ENCODE measurements at places on chromosomes 2 and 18.

DNA sequence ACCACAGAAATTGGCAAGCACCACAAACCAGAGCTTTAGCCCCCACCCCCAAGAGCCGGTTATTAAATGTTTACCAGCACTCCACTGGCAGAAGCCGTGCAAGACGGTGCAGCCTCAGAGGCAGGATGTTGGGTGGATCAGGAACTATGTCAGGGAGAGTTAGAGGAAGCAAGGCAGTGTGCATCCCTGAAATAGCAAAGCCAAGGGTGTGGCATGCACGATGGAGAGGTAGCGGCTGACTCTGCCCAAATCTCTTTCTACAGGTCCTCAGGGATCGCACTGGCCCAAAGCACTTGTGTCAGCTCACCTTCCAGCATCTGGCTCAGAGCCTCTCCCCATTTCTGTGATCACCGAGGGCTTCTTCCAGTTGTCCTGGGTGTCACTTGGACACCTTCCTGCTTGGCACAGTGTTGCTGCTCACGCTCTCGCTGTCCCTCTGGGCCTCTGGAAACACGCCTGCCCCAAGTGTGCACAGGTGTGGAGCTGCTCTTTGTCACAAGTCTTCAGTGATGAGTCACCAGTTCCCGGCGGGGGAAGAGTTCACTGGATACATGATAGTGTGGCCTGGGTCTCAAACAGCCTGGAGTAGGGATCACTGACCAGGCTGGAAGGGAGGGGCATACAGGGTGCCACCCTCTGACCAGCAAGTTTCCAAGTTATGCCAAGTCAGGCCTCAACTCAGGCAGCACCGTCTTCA is 17.3 kb upstream of the B3GNT7 start:
- DNase-seq: no peak

DNA sequence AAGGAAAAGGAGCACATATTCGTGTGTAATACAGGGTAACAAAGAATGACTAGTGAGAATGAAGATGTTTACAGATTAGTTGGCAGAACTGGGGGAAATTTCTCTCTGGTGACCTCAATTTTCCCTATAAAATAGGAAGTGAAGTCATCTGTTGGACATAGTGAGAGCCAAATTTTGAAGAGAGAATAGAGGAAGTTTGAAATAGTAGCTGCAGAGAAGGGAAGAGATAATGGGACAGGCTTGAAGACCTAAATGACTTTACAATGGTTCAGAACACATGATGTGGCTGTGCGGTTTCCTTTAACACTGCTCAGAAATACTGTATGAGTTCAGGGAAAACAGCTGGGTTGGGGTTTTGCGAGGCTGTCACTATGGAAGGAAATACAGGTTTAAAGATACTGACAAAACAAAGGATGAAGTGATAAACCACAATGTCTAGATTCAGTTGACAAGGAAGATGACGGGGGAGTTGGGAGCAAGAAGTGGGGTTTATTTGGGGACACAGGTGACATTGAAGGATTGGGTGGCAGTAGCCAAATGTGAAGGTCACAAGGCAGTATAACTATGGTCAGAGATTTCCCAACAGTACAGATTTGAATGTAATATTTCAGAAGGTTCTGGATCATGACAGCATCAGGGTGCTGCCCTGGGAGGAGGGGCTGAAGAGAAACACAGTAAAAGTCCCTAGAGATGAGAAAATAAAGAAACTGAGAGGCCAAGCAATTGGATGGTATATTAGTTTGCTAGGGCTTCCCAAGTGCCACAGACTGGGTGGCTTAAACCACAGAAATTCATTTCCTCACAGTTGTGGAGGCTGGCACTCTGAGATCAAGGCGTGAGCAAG is 82.6 kb upstream of the TANK start:
- peak; percentile 80 for DNase-seq

- no peak for DNase-seq
Observed at GRCh38 chr2:1743396-1744150, 742 bp downstream of the PXDN start.

- peak; percentile 92 for DNase-seq
Observed at GRCh38 chr18:63161761-63162195, 157.8 kb downstream of the BCL2 start.

- no peak for DNase-seq
Observed at GRCh38 chr2:39735648-39736047, 43.4 kb downstream of the THUMPD2 start.

- DNase-seq: no peak
Observed at GRCh38 chr2:121099329-121100290, 185.4 kb downstream of the TFCP2L1 start.

All from CD4-positive, alpha-beta T cell treated with Interleukin-17A for 1 hour (primary cell).